Lung microvascular endothelial cell (primary cell): ENCODE measurements at places on chromosomes 2 and 18. TPM values are rescaled to one million over a fixed set of nuclear protein-coding genes. Genes with fewer than 3 reads are reported as not detected.
A peak's percentile ranks its signal among the peaks of the same experiment; 100 is the strongest.

DNA sequence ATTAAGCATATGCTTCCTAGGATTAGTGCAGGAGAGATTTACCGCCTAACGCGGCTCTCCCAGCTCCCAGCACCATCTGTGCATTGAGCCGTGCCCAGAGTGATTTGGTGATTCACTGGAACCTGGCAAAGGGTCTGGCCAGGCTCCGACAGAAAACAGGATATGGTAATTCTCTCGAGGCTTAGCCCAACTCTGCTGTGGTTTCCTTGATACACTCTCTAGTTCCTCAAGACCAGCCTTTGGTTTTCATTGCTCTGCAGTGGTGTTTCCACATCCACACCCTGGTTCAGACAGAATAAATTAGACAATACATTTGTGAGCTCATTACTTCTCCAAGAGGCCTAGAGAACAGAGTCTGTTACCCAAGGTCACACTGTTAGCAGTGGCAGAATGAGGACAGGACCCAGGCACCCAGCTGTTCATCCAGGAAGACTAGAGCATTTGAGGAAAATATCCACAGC lies 23.0 kb upstream of the SMAD2 start:
- DNase-seq, result peak; percentile 20

DNA sequence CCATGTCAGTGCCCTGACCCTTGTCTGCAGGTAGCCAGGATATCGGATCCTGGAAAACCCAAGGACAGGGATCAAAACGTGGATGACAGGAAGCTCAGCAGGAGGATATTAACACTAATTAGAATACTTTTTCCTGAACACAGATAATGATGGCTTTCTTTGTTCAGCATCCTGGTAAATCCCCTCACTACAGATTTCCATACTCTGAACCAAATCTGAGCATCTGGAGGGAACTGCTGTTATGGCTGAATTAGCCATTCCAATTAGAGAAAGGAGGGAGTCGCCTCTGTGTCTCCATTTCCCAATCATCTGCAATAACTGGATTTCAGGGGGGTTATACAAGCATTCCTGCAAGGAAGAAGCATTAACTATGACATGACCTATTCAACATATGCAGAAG lies 24.4 kb downstream of the CXCR4 start:
- DNase-seq, result no peak

The NCKAP5 gene
- total RNA-seq, result under 0.01 TPM in 2 replicates

GRCh38 chr2:118240276-118240675 lies 152.0 kb downstream of the INSIG2 start:
- no peak for DNase-seq

DNA sequence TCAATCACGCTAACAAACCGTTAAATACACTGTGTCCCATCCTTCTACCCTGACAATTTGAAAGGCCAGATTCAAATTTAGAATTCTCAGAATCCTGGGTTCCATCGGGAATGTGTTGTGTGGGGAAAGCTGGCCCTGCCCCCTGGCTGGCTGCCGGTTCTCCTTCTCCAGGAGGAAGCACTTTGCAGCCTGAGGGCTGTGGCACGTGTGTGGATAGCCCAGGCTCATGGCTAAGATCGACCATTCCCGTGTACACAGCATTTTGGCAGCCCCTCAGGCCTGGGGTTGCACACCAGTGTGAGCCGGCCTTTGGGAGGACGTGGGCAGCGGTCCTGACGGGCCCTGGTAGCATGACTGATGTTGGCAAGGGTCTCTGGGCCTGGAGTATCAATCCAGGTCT lies 51.0 kb upstream of the ROCK2 start:
- DNase-seq, result no peak

DNA sequence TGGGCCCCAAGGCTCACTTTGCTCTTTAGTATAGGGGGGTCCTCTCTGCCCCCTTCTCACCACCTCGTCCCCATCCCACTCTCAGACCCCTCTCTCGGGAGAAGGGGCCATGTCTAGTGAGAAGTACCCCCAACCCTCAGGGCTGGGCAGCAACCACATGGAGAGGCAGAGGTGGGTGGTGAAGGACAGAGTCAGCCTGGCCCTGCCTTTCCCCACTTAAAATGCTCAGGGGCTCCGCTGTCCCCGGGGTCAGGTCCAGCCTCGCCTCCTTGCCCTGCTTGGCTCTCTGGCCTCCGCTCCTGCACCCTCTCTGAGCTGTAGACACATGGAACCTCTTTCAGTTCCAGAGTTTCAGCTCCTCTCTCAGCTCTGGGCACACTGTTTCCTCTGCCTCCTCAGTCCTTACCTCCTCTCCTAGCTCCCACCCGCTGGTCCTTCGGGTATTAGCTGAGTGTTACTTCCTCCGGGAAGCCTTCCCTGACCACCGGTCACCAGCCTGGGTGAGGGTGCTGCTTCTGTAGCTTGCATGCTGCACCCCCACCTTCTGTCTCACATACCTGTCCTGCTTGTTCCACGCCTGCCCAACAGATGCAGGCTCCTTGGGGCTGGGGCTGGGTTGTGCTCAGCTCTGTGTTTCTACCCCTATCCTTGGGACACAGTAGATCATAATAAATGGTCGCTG lies 79.5 kb upstream of the OTOF start:
- no peak for DNase-seq

DNA sequence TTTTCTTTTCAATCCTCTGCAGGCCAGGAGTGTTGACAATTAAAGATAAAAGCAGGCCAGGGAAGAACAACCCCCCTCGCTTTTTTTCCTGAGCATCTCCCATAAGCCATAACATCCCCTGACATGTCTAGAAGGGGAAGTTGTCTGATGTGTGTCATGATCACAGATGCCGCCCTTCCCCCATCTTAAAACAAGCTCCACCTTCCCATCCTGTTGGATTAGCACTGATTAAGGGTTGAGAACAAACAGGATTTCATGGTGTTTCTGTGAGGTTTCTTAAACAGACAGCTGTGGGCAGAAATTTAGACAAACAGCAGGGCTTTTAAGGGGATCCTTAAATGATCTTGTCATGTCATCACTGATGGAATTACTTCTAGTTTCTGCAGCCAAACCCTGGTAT lies 59.4 kb upstream of the UPP2 start:
- DNase-seq, result peak; percentile 36

The CNRIP1 gene
- 36.9 and 39.9 TPM in 2 replicates for total RNA-seq

GRCh38 chr2:20595439-20596192 lies 55.3 kb downstream of the HS1BP3 start:
- DNase-seq, result no peak

DNA sequence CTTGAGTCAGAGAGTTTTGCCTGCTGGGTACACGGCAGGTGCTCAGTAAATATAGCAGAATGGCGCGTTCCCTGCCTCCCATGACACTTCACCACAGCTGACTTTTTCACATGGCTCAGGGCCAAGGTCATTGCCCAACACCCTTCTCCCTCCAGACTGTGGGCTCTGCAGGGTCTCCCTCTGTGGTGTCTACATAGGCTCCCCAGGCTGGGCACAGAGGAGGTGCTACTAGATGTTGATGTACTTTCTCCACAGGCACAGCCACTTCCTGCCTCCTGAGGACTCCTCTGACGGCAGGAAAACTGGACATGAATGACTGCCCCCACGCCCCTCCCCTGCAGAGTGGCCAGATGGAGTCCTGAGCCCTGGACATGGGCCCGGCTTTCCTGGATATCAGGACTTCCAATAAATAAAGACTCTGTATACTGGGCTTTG lies 4.2 kb downstream of the CHCHD5 start:
- peak; percentile 58 for DNase-seq

GRCh38 chr2:96893289-96894150 lies 23.6 kb upstream of the SEMA4C start:
- no peak for DNase-seq

The HOXD1 gene
- 6.1 and 6.7 TPM in 2 replicates for total RNA-seq

DNA sequence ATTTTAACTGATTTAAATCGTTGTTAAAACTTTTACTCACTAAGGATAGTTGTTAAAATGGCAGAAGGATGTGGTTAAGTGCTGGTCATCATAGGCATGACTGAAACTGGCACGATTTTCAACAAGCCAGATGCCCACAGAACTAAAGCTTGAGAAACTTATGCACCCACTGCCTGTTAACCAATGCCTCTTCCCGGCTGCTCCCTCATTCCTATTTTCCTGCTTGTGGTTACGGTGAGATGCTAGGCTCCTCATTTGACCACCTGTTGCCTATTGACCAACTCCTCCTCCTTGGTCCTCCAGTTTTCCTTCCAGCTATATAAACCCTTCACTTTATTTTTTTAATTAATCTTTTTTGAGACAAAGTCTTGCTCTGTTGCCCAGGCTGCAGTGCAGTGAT lies 238.7 kb downstream of the TFCP2L1 start:
- DNase-seq, result no peak

- no peak for DNase-seq
Measured at GRCh38 chr18:50163505-50163904, 31.4 kb downstream of the MYO5B start.

- DNase-seq, result no peak
Measured at GRCh38 chr2:42138163-42139015, 30.8 kb upstream of the EML4 start.

The TDRD15 gene
- total RNA-seq, result not detected in 2 replicates

GRCh38 chr2:236545814-236546480 lies 23.7 kb upstream of the ACKR3 start:
- DNase-seq, result no peak

DNA sequence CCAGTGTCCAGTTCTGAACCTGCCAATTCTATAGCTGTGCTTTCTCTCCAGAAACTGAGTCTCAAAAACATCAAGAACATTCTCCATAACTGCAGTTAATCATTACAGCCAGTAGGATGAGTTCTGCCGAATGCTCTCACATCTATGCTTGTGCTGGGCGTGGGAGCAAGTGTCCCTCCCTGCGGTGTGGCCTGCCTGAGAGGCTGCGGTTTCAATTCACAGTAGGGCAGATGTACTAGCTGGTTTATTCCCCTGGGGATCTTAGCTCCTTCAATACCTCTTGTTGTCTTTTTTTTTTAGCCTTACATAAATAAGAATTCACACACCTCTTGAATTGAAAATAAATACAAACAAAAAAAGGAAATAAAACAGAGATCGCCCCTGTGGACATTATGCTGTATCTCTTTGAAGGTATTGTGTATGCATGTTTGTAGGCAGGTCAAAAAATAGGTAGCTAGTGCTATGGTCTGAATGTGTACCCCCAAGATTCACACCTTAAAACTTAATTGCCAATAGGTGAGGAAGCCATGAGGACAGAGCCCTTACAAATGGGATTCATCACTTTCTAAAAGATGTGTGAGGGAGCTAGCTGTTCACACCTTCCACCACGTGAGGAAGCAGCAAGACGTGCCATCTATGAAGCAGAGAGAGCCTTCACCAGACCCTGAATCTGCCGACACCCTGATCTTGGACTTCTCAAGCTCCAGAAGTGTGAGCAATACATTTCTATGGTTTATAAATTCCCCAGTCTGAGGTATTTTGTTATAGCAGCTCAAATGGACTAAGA lies 74.3 kb downstream of the BCL2L11 start:
- no peak for DNase-seq

The SKOR2 gene
- not detected in 2 replicates for total RNA-seq

The ALPI gene
- not detected in 2 replicates for total RNA-seq

The VWC2L gene
- total RNA-seq, result not detected in 2 replicates

The ASXL3 gene
- 0.20 and 0.22 TPM in 2 replicates for total RNA-seq

The CWC22 gene
- 8.1 and 12.5 TPM in 2 replicates for total RNA-seq

GRCh38 chr2:85166021-85166420 lies 32.8 kb downstream of the TCF7L1 start:
- DNase-seq, result no peak

The CYP20A1 gene
- 22.7 and 28.8 TPM in 2 replicates for total RNA-seq

DNA sequence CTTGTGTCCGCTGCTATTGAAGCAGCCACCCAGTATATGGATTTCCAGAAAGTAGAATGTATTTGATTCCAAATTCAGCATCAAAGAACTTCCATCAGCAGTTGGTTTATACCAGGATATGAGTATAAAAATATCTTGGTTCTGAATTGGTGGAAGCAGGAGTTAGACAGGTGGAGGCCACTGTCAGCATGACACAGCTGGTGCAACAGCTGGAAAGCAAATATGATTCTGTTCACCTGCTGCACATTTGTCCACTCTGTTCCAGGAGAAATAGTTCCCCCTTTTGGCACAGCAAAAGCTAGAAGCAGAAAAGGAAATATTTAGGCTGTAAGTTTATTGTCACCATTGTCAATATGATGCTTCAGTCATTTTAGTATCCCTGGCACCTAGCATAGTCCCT lies 41.2 kb downstream of the KIAA2012 start:
- DNase-seq, result no peak

The SCYGR4 gene
- total RNA-seq, result not detected in 2 replicates

GRCh38 chr2:136359121-136359965 lies 241.4 kb upstream of the CXCR4 start:
- DNase-seq, result no peak

DNA sequence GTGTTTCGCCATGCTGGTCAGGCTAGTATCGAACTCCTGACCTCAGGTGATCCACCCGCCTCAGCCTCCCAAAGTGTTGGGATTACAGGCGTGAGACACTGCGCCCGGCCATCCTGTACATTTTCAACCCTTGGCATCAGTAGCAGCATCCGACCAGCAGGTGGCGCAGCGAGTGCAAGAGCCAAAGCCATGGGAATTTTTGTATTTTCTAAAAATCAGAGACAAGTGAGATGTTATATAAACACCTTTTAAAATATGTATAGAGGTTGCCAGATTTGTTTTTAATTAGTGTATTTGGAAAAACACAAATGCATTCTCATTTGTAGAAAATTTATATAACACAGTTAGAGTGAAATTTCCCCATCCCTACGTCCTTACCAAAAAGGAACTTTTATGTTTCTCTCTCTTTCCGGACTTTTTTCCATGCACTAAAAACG lies 36.8 kb downstream of the MOGAT1 start:
- peak; percentile 83 for DNase-seq
